Effector CD8-positive, alpha-beta T cell (primary cell): ENCODE measurements at places on chromosomes 16 and 17.
A peak's percentile ranks its signal among the peaks of the same experiment; 100 is the strongest.

GRCh38 chr17:56939869-56940484, 20.9 kb downstream of the COIL start:
- no peak for DNase-seq

DNA sequence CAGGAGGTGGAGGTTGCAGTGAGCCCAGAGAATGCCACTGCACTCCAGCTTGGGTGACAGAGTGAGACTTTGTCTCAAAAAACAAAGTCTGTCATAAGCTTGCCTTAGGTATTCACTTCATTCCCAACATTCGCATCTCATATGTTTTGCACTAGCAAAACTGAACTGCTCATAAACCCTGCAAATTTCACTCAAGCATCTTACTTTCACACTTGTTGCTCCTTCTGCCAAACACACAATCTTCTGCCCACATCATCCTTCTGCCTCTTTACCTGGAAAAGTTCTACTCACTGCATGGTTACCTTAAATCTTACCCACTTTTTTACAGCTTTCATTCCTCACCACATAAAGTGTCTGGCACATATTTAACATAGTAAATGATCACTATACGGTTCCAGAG, 152.5 kb downstream of the USP22 start:
- no peak for DNase-seq

GRCh38 chr17:48565022-48565554, 13.1 kb downstream of the HOXB4 start:
- DNase-seq: no peak

- DNase-seq: no peak
Measured at GRCh38 chr17:31318851-31319661, 2.4 kb downstream of the EVI2A start.

- no peak for DNase-seq
Measured at GRCh38 chr16:54213322-54213721, 73.3 kb downstream of the IRX3 start.

DNA sequence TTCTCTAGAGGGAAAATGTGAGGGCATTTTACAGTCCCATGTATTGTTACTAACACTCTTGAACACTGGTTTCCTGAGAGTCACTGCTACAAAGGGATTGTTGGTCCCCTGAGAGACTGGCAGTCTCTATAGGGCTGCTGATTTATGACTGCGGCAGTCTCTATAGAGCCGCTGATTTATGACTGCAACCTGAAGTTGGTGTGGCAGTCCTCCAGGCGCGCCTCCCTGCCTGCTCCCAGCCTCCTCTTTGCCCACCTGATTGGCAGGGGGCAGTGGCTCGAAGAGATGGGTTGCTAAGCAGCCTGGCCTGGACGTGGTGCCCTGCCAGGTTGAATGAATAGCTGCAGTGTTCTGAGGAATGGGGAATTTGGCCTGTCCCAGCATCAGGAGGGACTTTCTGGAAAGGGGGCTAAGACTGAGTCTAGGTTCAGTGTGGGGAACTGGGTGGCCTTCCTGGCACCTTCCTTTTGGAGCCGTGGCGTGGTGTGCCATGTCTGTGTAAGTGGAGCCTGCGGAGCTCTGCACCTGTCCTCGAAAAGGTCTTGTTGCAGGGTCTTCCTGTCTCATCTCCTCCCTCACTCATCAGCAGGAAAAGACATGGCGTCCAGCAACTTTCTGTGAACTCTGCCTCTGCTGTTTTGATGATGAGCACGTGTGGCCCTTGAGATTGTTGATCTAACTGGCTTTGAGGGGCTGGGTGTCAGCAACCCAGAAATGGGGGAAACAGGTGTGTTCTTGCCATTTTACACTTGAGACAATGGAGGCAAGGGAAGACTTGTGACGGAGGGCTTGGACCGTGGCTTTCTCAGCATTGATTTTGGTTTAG, 24.9 kb downstream of the SAP30BP start:
- no peak for DNase-seq

DNA sequence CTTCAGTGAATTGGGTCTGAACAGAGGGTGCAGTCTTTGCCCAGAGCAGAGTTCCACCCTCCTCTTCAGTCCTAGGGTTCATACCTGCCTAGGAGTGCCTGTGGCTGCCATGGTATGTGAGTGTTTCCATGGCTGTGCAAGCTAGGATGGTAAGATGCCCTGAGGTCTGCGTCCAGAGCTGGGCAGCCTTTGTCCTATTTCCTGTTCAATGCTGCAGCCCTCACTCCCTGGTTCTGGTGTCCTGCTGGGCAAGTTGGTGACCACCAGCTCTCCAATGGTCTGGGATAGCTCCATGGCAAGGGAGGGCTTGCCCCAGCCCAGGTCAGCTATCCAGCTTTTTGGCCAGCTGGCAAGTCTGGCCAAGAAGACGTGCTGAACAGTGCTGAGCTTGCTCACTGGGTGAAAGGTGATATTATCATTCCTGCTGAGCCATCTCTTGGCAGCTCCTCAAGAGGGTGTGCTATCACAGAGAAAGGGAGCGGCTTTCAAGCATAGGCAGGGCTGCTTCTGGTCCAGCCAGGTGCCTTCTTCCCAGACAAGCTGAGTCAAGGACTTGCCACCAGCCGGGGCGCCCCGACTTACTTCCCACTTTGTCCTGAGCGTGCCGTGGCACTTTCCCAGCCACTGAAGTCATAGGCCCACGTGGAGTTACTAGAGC, 13.0 kb upstream of the NFATC3 start:
- no peak for DNase-seq

- DNase-seq: no peak
Measured at GRCh38 chr16:82936941-82937551, 310.3 kb downstream of the CDH13 start.

DNA sequence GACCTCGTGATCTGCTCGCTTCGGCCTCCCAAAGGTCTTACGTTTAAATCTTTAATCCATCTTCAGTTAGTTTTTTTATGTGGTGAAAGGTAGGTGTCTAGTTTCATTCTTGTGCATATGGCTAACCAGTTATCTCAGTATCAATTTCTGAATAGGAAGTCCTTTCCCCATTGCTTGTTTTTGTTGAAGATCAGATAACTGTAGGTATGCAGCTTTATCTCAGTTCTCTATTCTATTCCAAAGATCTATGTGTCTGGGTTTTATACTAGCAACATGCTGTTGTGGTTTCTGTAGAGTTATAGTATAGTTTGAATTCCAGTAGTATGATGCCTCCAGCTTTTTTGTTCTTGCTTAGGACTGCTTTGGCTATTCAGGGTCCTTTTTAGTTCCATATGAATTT, 65.2 kb downstream of the TNFRSF13B start:
- no peak for DNase-seq

- DNase-seq: no peak
Measured at GRCh38 chr16:87855852-87856715, 13.2 kb downstream of the SLC7A5 start.

GRCh38 chr17:4422864-4423263, 10.9 kb upstream of the SPNS3 start:
- no peak for DNase-seq

DNA sequence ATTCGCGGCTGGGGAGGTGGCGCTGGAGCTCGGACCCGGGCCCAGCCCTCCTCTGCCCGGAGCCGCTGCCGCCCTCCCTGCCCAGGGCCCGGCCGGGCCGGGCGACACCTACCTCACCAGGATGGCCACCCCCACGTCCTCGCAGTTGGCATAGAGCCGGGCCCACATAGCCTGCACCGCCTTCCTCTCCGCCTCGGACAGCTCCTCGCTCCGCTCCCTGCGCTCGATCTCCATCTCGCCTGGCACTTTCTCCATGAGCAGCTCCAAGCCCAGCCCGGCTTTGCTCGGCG, 276 bp downstream of the CYGB start:
- no peak for DNase-seq

DNA sequence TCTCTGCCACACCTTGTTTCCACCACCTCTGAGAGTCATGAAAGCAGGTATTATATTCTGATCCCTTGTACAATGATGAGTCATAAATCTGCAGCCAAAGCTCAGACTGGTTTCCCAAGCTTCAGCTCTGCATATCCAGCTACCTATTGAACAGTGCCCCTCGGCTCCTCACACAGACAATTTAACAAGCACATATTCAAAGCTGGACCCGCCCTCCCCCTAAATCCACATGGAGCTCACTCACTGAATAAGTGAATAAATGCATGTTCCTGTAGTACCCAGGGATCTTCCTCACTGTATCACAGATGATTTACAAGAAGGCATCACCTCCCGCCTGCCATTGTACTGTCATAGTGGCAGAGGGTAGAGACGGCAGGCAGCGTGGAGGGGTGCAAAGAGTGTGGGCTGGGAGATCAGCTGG, 516.4 kb downstream of the GRIN2A start:
- DNase-seq: no peak

DNA sequence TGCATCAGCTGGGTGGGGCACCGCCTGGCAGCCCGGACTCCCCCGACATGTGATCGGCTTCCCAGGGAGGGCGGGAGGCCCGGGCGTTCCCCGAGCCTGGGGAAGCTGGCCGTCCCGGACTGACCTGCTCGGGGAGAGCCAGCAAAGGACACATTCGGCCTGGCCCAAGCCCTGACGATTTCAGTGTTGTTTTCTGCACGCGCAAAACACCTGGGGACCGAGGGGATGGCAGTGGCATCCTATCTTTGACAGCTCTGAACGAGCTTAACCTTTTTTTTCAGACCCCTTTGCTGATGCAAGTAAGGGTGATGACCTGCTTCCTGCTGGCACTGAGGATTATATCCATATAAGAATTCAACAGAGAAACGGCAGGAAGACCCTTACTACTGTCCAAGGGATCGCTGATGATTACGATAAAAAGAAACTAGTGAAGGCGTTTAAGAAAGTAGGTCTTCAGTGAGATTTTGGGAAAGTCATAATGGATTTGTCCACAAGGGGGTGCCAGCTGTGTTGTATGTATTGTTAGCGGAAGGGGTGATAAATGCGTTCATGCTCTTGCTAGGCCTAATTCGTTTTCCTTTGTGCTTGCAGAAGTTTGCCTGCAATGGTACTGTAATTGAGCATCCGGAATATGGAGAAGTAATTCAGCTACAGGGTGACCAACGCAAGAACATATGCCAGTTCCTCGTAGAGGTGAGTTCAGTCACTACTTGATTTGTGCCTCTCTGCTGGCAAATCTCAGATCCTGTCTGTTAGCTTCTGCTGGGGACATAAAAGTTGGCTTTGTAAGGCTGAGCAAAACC, 1.0 kb downstream of the EIF1 start:
- peak; percentile 19 for DNase-seq

GRCh38 chr16:54055864-54056263, 230.7 kb downstream of the IRX3 start:
- DNase-seq: no peak

DNA sequence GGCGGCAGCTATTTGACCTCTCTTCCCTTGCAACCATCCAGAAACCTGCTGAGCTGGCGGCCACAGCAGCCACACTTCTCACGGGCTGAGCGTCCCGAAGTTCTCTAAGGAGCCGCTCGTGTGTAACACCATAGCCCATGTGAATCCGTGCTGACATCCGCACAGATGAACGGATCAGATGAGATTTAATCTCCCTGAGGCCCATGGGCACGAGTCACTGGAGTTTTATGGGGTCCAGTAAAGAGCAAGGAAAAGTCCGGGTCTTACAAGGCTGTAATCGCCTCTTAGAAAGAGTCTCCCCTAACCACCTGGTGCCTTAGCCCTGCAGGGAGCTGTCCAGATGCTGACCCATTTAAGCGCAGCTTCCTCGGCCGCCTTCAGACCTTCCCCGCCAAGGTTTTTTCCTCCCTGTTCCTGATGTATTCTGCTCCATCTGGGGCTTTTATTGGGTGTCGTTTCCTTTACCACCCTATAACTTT, 5.5 kb upstream of the CACNG5 start:
- DNase-seq: no peak

GRCh38 chr17:3754458-3755334, 31.0 kb downstream of the HASPIN start:
- peak; percentile 80 for DNase-seq

- no peak for DNase-seq
Measured at GRCh38 chr16:23229714-23230113, 47.2 kb downstream of the SCNN1G start.

- no peak for DNase-seq
Measured at GRCh38 chr17:64095144-64095882, 34.6 kb downstream of the ERN1 start.

DNA sequence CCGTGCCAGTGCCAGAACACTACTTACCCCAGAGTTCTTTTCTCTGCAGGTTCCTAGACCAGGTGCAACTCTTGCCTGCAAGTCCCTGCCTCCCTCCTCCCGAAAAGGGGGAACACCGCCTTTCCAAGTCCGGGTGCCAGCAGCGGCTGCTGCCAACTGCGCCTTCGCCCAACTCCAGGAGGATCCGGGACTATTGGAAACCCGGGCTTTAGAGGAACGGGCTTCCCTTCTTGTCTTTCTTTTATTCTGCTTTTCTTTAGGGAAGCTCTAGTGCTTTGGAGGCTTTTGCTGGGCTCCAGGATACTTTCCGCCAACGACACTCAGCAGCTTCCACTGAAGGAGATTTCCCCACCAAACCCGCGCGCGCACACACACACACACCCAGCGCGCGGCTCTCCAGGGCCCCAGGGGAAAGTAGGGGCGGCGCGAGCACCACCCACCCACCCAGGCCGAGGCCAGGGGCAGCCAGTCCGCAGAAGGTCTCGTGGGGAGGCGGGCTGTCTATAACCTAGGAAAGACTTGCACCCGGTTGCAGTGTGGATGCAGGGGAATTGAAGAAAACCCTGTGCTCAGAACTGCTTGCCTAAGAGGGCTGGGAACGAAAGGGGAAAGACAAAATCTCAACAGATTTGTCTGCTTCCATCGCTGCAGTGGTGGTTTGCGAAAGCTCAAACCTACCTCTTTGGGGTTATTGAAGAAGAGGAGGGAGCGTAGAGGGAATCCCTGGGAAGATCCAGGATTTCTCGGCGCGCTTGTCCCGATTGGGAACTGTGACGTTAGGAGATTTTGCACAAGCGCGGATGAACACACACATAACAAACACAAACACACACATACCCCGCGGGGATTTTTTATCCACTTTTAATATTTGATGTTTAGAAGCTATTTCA, 977 bp upstream of the CA10 start:
- DNase-seq: no peak

DNA sequence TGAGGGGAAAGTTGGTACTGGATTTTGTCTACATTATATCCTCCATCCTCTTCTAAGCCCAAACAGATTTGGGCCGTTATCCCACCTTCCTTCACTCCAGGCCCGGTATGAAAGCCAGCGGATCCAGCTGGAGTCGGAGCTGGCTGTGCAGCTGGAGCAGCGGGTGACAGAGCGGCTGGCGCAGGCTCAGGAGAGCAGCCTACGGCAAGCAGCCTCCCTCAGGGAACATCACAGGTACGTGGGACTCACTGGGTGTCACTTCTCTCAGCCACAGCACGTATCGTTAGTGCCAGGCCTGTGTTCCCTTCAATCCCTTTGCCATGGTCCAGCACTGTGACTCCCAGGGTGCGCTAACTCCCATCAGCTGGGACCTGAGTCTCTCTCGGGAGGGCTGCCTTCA, 11.3 kb downstream of the CNTROB start:
- no peak for DNase-seq

GRCh38 chr16:66250686-66251431, 115.6 kb upstream of the CDH5 start:
- DNase-seq: no peak
